ENCODE measurements at places on chromosomes 11 and 22.
A peak's percentile ranks its signal among the peaks of the same experiment; 100 is the strongest.

GRCh38 chr11:11987503-11988022 lies 20.9 kb downstream of the DKK3 start:
- DNase-seq, result no peak

GRCh38 chr22:35561796-35562526 lies 21.3 kb downstream of the RASD2 start:
- no peak for DNase-seq

DNA sequence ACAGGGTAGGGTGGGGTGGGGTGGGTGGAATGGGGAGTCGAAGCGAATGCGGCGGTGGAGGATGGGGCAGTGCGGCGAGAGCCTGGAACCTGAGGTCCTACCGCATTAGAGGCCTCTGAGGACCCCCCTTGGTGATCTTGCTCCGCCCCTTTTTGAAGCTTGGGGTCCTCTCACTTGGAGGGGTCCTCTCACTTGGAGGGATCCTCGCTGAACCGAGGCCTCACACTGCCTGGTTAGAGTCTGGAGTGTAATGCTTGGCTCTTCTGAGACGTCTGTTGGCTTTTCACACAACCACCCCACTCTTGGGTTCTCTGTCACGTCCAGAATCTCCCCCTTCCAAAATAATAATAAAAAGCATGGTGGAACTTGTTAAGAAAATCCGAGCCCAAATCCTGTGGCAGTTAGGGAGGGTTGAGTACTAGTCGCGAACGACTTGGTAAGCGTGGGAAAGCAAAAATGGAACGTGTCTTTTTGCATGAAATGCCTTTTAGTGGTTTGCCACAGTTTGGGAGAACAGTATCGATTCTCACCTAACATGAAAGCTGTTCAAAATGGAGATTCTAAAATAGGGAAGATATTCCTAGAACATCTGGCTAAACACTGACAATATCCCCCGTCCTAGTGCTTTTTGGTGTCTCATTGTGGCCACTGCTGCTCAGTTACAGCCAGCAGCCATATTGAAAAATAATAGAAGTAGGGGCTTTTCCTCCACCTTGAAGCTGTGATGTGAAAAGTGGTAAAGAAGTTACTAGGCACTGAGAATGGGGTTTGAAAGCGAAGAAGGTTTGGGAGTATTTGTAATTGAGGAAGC lies 822 bp downstream of the RBX1 start:
- no peak for DNase-seq

GRCh38 chr22:45553351-45554039 lies 50.8 kb downstream of the FBLN1 start:
- peak; percentile 55 for DNase-seq

DNA sequence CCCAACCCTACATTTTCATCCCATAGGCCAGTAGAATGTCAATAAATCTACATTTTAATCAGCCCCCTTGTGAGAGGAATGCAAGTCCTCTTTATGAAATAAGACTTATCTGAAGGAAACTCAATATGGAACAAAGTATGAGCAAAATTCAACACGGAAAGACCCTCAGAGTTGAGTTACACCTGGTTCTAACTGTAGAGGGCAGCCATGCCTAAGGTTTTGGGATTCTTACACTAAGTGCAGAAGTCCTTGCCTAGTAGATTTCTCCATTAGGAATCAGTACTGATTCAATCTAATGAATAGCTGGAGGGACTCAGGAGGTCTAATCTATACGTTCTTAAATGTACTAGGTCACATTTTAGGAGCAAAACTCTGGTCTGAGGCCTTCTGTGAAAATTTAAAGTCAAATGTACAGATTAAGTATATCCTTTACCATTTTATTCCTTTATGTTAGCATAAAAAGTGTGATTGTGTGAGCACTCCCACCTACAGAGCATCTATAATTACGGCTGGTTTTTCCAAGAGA lies 904.5 kb downstream of the DLG2 start:
- peak; percentile 16 for DNase-seq

GRCh38 chr11:131987703-131988102 lies 617.3 kb downstream of the NTM start:
- no peak for DNase-seq

DNA sequence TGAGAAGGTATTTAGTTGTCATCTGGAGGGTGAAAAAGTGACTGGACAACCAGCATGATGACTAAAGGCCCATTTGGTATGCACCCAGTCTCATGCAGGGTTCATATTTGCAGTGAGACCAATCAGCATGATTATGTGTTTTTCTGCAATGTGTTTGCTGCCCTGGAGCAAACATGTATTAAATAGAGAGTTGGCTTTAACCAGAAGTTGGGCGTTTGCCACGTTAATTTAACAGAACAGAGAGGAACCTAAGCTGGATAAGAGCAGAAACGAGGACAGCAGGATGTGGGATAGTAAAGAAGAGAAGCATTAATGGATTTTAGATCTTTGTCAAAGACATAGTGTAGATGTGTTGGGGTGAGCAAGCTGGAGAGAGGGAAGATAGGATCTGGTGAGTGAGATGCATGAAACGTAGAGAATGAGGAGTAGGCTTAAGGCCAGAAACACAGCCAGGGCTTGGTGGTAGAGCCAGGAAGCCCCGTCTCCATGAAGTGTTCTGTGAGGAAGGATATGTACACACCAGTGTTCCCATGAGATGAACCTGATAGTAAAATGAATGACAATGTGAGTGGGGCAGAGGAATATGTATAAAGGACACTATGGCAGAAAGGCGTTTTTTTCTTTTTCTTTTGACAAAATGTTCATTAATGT lies 164.0 kb upstream of the PDGFD start:
- DNase-seq, result no peak

DNA sequence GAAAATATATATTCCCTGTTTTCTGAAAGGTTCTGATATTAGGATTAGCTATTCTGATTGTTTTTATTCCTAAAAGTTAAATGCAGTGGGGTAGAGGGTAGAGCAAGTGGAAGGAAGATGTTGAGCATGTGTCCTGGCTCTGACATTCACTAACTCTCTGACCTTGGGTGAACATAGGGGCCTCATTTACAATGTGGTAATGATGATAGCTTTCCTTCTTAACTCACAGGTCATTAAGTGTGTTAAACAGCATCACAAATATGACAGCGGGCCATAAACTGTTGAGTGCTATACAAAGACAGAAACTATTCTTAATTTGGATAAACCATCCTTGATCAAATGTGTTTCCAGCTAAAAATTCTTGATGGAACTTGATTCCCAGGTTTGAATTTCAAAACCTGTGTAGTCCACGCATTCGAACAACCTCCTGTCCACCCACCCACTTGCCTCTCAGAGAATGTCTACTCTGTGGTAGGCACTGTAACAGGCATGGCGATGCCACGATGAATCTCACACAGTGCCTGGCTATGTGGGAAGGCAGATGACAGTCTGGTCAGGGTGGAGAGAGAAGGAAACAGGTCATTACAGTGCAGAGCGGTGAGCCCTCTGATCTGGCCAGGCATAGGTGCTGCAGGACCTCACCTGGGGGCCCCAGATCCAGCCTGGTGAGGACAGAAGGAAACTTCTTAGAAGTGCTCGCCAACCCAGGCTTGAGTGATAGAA lies 19.3 kb upstream of the PEX26 start:
- DNase-seq, result no peak

- no peak for DNase-seq
Measured at GRCh38 chr11:117814204-117814765, 10.3 kb downstream of the FXYD2 start.

DNA sequence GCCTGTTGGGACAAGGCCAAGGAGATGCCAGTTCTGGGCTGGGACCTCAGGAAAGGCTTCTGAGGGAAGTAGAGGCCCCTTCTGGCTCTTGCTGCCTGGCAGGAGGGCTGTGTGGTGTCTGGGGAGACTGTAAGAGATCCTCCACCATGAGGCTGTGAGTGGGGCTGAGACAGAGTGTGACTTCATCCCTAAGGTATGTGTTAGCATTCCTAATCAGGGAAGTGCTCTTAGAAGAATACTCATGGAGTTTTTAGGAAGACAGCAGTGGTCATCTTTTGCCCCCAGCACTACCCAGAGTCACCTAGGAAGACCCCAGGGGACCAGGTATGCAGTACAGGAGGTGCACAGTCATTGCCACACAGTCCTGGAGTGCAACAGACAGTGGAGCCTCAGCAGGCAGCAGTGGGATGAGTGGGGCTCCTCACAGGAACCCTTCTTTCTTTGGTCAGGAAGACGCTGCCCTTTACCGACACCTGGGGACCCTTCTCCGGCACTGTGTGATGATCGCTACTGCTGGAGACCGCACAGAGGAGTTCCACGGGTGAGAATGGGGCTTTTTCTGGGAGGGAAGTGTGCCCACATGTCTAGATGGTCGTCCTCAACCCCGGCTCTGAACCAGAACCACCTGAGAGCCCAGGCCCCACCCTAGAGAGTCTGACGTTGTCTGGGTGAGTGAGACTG lies 2.8 kb downstream of the RIC8A start:
- no peak for DNase-seq

GRCh38 chr11:115712296-115712695 lies 208.1 kb upstream of the CADM1 start:
- DNase-seq, result no peak

- DNase-seq, result no peak
Measured at GRCh38 chr11:96218901-96219300, 124.1 kb downstream of the MAML2 start.

DNA sequence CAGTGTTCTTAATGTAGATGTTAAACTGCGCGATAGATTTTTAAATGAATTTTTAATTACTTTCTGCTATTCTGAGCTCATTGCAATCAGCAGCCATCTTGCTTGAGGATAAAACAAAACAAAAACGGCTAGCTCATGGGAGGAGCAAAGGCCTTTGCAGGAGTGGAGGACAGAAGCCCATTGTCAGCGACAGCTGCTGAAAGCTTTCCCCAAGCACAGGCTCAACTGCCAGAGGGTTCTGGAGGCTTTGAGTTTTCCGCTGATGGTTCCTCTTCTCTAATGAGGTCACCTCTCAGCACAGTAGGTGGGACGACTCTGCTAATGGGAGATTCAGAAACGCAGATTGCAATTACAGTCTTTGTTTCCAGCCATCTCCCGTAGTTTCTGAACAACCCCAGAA lies 167.1 kb upstream of the TTC12 start:
- peak; percentile 93 for DNase-seq

DNA sequence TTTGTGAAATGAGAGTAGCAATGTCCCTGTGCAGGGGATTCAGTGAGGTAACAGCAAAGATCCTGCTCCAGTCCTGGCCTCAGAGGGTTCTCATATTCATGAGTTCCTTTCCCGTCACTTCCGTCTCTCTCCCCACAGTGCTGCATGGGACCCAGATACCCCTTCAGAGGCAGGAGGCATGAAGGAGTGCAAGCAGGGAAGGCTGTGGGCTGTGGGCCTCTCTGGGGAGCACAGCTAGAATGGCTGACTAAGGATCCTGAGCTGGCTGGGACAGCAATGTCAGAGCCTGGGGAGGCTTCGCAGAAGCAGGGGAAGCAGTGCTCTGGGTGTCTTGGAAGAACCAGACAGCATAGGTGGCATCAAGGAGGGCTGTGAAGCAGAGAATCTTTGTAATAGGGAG lies 13.0 kb downstream of the PKNOX2 start:
- DNase-seq, result no peak

- DNase-seq, result no peak
Measured at GRCh38 chr11:117535201-117535849, 207.7 kb downstream of the CEP164 start.

DNA sequence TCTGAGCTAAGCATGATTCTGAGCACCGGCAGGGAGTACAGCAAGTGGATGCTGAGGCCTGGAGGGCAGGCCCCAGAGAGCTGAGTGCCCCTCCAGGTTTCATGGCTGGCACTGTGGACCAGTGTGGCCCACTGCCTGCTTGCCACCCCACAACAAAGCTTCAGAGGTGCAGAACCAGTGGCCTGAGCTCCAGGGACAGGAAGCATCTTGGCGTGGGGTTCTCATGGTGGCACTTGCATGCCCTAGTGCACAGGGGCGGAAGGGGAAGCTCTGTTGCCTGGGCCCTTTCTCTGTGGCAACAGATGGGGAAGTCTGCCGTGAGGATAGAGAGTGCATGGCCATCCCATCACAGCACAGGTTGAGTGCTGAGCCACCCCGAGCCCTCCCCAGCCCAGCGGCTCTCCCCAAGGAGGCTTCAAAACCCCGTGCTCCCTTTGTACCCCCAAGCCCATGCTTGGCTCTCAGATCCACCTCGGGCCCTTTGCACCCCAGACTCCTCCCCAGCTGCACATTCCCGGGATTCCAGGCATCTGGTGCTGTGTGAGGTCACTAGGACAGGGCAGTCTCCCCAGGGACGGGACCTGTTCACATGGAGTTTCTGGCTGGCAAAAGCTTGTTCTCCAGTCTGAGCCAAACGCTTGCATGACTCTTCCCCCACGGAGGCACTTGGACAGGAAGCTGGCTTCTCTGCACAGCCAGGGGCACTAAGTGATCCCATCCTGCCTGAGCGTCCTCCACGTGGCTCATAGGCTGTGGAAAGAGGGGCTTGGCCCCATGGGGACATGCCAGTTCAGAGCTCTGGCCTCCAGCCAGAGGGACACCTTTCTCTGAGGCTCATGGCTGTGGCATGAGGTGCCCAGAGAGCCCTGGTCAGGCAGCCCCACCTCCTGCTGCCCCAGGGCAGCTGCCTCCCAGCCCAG lies 4.2 kb downstream of the SLC25A1 start:
- DNase-seq, result no peak

GRCh38 chr11:66069715-66070603 lies at the start of gene PACS1:
TSS of gene PACS1 (plus strand) at chr11:66070272. CDS start at chr11:66070487, 215 bp downstream.
- DNase-seq, result no peak

DNA sequence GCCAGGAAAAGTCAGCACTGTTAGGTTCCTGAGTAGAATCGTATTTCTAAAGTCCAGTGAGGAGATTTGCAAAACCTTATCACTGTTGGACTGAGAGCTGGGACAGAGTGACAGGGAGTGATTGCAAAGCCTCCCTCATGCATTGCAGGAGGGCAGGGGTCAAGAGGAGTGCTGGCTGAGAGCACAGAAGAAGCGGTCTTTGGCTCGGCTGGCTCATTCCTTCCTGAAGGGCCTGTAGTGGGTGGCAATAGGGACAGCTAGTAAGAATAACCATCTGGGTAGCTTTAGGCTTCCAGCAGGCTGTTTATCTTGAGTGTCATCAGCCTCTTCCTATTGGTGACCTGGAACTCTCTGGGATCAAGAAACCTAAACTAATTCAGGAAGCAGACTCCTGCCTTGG lies 53.4 kb downstream of the CD44 start:
- no peak for DNase-seq

DNA sequence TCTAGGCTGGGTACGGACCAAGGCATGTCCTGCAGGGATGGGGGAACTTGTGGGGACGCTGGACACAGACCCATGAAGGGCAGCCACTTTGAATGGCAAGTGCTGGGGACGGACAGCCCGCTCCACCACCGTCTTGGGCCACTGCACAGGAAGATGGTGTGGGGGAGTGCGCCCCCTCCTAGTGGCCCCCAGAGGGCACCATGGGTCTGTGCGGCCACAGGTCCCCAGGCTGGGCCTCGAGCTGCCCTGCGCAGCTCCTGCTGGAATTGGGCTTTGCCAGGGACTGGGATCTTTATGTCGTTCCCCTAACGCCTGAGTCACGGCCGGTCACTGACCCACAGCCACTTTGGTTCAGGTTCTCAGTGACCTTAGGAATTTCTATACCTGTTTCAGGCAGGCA lies 44.4 kb downstream of the NAT10 start:
- DNase-seq, result no peak

DNA sequence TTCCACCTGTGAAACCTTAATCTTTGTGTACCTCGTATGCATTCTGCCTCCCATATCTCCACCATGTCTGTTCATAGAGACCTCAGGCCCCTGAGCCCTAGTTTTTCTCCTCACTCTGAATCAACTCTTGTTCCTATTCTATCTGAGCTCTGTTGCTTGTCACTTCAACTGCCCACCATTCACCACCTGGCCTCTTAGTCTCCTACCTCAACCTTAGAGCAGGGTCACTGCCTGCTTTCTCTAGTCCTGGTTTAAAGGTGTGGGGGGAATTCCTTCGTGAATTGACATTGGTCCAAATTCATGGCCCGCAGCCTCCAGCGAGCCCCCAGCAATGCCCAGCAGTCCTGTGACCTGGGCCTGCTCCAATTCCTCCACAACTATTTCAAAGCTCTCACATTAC lies 39.4 kb upstream of the TUB start:
- DNase-seq, result no peak
